ENCODE measurements at places on chromosomes 6 and 20. TPM values are rescaled to one million over a fixed set of nuclear protein-coding genes. Genes with fewer than 3 reads are reported as not detected.

Gene IL20RA
- total RNA-seq = 0.40 TPM

DNA sequence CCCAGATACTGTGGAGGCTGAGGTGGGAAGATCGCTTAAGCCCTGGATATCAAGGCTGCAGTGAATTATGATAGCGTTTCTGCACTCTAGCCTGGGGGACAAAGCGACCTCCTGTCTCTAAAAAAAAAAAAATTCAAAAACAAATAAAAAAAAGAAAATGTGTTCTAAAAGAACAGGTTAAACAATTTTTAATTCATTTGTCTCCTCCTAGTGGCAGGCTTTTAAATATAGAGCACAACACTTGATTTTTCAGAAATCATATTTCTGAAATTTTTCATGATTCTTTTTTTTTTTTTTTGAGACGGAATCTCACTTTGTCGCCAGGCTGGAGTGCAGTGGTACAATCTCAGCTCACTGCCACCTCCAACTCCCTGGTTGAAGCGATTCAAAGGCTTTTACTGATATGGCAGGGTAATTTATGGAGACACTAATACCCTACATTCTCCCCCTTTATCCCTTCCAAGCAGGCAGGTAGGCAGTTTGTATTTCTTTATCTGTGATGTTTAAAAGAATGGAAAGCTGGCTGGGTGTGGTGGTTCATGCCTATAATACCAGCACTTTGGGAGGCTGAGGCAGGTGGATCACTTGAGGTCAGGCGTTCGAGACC lies 8.7 kb upstream of the GTF3C6 start:
- peak; percentile 55 for DNase-seq

DNA sequence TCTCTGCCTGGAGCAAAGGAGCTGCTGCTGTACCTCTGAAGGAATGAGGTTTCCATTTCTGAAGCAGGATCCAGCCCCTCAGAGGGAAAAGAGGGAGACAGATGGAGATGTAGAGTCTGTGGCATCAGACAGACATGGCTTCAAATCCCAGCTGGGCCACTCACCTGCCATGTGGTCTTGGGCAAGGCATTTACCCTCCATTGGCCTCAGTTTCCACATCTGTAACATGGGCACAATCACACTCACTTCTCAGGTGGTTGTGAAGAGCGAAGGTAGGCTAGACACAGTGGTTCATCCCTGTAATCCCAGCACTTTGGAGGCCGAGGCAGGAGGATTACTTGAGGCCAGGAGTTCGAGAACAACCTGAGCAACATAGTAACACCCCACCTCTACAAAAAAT lies 32.4 kb upstream of the CCDC167 start:
- no peak for DNase-seq

DNA sequence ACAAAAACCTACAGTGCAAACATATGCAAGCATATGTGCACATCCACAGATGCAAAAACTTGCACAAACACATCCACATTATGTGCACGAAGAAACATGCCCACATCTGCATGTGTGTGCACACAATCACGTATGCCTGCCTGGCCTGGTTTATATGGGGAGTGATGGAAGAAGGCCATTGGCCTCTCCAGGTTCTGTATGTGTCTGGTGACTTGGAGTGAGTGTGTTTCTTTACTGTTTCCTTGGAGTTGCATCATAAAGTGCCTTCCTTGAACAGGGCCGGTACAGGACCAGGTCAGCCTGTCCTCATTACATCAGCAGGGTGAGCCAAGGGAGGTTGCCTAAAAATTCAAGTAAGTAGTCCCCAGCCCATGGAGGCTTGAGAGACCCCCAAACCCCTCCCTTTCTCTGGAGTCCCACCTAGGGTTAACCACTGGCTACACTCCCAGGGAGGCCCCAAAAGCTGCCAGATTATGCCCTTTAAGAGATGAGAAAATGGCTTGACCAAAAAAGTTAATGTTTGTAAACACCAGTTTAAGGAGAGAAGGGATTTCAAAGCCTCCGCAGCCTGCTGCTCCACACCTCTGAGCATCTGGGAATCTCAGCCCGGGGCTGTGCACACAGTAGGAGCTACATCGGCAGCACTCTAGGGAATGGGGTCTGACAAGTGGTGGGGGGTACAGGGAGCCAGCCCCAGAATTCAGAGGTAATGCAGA lies 140.8 kb downstream of the VEGFA start:
- DNase-seq = no peak

- DNase-seq = no peak
Observed at GRCh38 chr6:87705070-87705691, 3.1 kb upstream of the AKIRIN2 start.

- no peak for DNase-seq
Observed at GRCh38 chr20:33507461-33507860, 17.6 kb downstream of the CBFA2T2 start.

DNA sequence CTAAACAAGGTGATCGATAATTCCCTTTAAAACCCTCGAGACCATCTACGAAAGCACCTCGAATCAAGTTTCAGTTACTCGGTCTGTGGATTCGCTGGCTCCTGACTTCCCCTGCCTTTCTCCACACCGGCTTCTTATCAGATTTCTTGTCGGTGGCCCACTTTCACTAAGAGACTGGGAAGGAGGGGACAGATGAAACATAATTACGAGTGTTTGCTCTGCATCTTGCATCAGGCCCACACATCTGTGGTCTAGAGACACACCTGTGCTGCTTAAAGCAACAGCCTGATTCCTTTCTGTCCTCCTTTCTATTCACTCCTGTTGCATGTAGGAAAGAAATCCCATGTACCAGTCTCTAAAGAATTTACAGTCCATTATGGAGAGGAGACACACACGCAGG lies 37.7 kb downstream of the INSM1 start:
- DNase-seq = no peak

Gene GPR63
- under 0.01 TPM for total RNA-seq

- DNase-seq = no peak
Observed at GRCh38 chr6:37155394-37156312, 14.3 kb upstream of the PIM1 start.

- no peak for DNase-seq
Observed at GRCh38 chr6:143449082-143449713, 1.3 kb downstream of the ADAT2 start.

GRCh38 chr6:41367700-41368099 lies 32.3 kb downstream of the NCR2 start:
- peak; percentile 54 for DNase-seq

Gene BPIFB2
- not detected for total RNA-seq

DNA sequence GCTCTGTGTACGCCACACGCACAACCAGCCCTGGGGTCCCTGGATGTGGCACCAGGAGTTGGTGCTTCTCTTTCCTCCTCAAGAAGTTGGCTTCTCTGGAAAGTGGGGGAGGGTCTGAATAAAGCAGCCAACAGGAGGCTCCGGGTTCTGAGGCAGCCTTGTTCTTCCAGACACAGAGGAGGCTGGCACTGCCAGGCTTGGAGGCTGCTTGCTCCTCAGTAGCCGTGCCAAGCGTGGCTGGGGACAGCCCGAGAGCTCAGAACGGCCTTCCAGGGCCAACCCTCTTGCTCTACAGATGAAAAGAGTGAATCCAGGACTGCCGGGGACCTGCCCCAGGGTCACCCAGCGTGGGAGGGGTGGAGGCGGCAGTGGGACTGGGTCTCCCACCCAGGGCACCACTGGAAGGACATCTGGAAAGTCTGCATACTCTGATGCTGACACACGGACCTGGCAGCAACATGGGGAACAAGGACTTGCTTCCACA lies 70.4 kb downstream of the SLC22A23 start:
- DNase-seq = no peak

Gene TTK
- total RNA-seq = 2.2 TPM

DNA sequence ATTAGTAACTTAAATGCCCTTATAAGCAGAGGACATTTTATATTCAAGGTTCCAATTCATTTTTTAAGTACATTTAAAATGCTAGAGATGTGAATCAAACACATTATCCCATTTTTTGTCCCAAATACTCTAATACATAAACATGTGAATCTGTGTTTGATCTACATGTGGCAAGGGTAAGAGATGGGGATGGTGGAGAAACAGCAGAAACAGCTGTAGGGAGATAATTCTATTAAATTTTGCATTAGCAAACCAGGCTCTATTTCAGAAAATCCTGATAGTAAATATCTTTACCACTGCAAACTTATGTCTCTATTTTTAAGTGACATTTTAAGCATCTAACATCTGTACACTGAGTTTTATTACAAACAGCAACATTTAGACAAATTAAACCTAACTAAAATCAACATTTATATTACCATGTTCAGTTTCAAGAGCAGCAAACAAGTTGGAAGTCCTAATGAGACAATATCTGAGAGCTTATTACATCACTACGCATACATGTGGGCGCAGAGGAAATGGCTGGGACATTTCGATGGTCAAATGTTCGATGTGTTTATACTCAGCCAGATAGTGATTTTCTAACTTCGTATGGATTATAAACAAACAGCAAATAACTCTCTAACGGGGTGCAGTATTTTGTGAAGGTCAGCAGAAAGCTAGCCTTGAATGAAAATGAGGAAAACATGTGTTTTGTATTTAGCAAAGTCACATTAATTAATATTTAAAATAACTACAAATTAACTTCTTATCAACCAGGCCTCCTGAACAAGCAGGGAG lies 165.1 kb downstream of the GJA1 start:
- DNase-seq = no peak

- DNase-seq = no peak
Observed at GRCh38 chr20:16864069-16864468, 115.9 kb downstream of the OTOR start.

GRCh38 chr6:158674342-158675131 lies 24.7 kb downstream of the SYTL3 start:
- no peak for DNase-seq

DNA sequence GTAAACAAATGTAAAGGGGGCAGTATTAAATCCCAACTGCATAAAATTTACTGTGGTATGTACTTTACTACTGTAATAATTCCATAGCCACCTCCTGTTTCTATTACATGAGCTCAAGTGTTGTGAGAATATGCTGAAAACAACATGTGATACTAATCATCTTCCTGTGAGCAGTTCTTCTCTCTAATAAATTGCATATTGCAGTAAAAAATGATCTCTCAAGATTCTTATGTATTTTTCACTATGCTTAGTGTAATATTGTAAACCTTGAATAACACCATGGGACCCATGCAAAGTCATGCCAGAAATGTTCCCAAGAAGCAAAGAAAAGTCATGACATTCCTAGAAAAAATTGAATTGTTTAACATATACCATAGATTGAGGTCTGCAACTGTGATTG lies 133.0 kb upstream of the ATXN1 start:
- no peak for DNase-seq

- peak; percentile 16 for DNase-seq
Observed at GRCh38 chr6:39280247-39280731, 33.9 kb downstream of the KCNK17 start.

Gene GRM4
- not detected for total RNA-seq

Gene ULBP3
- total RNA-seq = 2.4 TPM

Gene SASH1
- total RNA-seq = 116 TPM

Measured in lung microvascular endothelial cell (primary cell).